ENCODE measurements at places on chromosomes 6 and 20.

GRCh38 chr6:105797983-105798453 is 288.1 kb upstream of the PRDM1 start:
- peak; percentile 86 for DNase-seq

DNA sequence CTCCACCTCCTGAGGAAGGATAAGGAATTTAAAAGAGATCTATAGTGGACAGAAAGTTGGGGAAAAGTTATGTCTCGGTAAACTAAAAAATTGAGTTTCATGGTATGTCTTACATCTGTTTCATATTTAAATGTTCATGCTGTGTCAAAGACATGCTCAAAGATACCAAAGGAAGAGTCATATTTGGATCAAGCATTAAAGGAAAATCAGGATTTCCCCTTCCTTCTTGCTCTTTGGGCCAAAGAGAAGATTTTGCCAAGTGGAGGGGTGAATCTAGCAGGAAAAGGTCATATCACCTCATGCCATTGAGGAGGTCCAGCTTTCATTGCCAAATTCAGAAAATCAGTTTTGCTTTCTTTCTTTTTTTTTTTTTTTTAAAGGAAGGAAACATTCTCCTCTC is 192.4 kb downstream of the OGFRL1 start:
- DNase-seq: no peak

DNA sequence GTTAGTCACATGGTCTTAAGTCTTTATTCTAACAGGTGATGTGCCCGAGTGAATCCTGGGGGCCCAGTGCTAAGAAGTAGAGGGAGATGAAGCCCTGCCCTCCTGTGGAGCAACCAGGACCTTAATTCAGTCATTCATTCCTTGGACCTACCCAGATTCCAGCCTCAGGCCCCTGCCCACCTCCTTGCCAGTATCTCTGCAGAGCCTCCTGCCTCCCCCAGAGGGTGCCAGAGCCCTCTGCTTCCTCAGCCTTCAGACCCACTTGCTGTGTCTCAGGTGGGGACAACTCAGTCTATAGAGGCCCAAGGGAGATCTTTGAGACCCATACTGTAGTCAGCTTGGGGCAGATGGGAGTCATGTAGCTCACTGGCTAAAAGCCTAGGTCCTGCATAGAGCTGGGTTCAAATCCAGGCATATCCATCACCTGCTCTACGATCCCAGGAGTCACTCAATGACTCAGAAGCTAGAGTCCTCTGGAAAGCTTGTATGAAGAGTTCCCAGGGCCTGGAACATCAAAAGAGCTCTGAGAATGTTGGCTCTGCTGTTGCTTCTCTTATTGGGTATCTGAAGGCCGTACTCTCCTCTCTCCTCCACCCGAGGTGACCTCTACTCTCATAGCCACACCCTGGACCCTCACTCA is 3.9 kb upstream of the SIGLEC1 start:
- DNase-seq: peak; percentile 40

GRCh38 chr20:4052139-4052480 is 36.8 kb upstream of the RNF24 start:
- no peak for DNase-seq

GRCh38 chr6:13487122-13488014 is at the start of gene GFOD1:
Gene GFOD1 (minus strand): TSS chr6:13487600. CDS start chr6:13486890, 710 bp downstream.
- DNase-seq: peak; percentile 86

DNA sequence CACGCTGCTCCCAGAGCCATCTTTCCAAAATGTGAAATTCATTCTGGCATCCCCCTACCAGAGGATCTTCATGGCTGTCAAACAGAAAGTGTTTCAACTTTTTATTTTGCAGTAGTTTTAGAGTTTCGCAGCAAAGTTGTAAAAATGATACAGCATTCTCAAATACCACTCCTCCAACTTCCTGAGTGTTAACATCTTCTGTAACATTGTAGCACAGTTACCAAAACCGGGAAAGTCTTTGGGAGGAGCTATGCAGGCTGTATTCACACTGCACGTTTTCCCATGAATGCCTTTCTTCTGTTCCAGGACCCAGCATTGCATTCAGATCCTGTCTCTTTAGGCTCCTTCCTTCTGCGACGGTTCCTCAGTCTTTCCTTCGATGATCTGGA is 30.1 kb downstream of the CDYL start:
- no peak for DNase-seq

- DNase-seq: peak; percentile 84
Observed at GRCh38 chr6:158481690-158482473, 78.0 kb upstream of the TMEM181 start.

DNA sequence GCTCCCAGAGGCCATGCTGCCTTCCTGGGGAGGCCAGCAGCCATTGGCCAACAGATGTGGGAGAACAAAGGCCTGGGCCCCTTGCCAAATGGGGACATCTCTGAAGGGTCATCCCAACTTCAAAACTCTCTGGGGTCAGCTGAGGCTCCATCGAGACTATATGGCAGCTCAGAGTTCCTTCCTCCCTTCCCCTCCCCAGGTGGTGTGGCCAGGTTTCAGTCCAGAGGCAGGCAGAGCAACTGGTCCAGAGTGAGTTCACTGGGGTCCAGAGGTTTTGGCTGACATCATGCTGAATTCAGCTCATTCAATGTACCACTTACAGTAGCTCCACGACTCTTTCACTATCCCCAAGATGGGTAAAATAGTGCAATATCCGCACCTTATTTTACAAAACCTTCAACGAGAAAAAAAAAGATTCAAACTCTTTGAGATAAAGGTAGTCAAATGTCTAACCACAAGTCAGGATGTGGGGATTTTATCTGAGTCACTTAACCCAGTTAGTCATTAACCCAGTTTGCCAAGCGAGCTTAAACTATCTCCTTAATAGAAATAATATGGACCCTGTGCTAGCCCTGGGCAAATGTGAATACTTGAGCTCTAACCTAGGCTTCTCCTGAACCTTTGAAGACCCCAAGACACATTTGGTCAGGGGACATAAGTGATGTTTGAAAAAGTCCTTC is 108.4 kb upstream of the PLEKHG1 start:
- peak; percentile 63 for DNase-seq

DNA sequence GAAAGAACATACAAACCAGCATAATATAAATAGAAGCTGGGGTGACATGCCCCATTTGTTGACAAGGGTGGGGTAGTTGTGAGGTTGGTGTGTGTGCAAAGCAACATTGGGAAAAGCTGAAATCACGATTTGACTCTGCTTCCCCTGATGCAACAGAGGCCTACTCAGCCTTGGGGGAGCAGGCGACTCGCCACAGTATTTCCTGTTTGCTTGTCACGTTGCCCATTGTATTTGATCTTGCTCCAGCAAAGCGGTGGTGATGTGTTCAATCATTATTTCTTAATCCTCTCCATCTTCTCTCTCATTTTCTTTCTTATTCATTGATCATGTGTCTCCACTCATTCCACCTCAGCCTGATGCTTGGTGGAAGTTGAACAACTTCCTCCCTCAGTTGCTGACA is 165.8 kb upstream of the CITED2 start:
- DNase-seq: peak; percentile 88

DNA sequence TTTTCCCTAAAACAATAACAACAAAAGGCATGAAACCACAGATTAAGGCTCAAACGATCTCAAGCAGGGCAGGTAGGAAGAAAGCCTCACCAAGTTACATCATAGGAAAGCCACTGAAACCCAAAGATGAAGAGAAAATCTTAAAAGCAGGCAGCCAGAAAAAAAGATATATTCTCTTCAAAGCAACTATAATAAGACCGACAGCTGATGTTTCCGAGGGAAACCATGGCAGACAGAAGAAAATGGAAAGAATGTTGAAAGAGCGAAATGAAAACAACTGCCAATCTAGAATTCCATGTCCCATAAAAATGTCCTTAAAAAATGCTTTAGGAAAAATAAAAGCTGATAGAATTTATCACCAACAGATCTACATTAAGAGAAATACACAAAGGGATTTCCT is 161.5 kb upstream of the THBS2 start:
- peak; percentile 9 for DNase-seq
